ENCODE measurements at places on chromosomes 16 and 17. TPM values are rescaled to one million over a fixed set of nuclear protein-coding genes. Genes with fewer than 3 reads are reported as not detected.

DNA sequence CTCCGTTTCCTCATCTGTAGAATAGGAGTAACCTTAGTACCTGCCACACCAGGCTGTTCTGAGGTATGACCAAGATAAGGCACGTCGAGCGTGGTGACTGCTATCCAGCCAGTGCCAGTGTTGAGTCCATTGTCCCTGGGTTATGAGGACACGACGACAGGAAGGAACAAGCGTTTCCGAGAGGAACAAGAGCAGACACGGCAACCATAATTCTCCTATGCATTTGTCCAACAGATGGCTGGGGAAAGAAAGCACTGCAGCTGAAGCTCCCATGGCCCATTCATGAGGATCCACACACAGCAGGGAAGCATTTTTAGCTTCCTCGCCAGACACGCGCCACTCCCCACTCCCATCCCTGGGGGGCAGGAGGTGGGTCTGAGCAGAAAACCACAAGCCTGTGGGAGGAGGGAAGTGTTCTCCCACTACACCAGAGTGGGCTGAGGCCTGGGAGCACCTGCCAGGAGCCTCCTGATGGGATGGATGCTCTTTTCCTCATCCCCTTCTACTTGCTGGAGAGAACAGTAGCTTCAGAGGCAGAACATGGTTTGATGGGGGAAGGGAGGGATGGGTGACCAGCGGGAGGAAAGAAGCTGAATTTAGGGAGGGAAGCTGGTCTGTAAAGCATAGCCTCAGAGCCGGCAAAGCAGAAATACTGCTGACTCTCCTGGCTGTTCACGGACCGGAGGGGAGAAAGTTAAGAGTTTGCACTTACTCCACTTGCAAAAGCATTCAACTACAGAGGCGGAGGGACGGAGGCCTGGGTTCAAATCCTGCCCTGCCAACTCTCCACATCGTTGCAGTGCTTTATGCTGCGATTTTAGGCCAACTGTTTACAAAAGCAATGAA lies 2.7 kb downstream of the COTL1 start:
- no peak for DNase-seq
- no peak overlapping the region for H3K27ac ChIP-seq
- no peaks in the 10 kb centered on the region for H3K27me3 ChIP-seq
- H3K4me1 ChIP-seq, result no peaks in the 10 kb centered on the region

- H3K4me1 ChIP-seq, result no peaks in the 10 kb centered on the region
- no peaks in the 10 kb centered on the region for H3K27me3 ChIP-seq
- no peak overlapping the region for H3K27ac ChIP-seq
- DNase-seq, result peak; percentile 90
- H3K4me3 ChIP-seq, result no peak overlapping the region
These were observed 11.1 kb downstream of the NLRC5 start for GRCh38 chr16:57000271-57001025.

DNA sequence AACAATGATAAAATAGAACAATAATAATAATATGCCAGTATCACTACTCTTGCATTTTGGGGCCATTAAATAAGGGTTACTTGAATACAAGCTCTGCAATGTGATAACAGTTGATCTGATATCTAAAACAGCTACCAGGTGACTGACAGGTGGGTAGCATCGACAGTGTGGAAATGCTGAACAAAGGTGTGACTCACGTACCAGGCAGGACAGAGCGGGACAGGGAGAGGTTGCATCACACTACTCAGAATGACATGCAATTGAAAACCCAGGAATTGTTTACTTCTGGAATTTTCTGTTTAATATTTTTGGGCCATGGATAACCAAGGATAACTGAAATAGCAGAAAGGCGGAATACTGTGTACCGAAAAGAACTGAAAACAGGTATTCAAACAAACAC lies 15.8 kb upstream of the ZNF19 start:
- no peak for DNase-seq
- no peaks in the 10 kb centered on the region for H3K4me1 ChIP-seq
- H3K36me3 ChIP-seq, result no peaks in the 10 kb centered on the region
- no peak overlapping the region for H3K27ac ChIP-seq

Gene HLF
- total RNA-seq, result 12.4 TPM

Gene SRL
- total RNA-seq, result 3.2 TPM

Gene CLCN7
- 44.8 TPM for total RNA-seq

Gene CES5A
- not detected for total RNA-seq

Gene CHST5
- total RNA-seq, result not detected

- no peaks in the 10 kb centered on the region for H3K4me1 ChIP-seq
- DNase-seq, result no peak
- H3K27ac ChIP-seq, result no peak overlapping the region
- no peak overlapping the region for H3K4me3 ChIP-seq
- no peaks in the 10 kb centered on the region for H3K27me3 ChIP-seq
These were observed 53.4 kb downstream of the MEOX1 start for GRCh38 chr17:43608313-43608712.

Gene CACNG1
- total RNA-seq, result not detected

DNA sequence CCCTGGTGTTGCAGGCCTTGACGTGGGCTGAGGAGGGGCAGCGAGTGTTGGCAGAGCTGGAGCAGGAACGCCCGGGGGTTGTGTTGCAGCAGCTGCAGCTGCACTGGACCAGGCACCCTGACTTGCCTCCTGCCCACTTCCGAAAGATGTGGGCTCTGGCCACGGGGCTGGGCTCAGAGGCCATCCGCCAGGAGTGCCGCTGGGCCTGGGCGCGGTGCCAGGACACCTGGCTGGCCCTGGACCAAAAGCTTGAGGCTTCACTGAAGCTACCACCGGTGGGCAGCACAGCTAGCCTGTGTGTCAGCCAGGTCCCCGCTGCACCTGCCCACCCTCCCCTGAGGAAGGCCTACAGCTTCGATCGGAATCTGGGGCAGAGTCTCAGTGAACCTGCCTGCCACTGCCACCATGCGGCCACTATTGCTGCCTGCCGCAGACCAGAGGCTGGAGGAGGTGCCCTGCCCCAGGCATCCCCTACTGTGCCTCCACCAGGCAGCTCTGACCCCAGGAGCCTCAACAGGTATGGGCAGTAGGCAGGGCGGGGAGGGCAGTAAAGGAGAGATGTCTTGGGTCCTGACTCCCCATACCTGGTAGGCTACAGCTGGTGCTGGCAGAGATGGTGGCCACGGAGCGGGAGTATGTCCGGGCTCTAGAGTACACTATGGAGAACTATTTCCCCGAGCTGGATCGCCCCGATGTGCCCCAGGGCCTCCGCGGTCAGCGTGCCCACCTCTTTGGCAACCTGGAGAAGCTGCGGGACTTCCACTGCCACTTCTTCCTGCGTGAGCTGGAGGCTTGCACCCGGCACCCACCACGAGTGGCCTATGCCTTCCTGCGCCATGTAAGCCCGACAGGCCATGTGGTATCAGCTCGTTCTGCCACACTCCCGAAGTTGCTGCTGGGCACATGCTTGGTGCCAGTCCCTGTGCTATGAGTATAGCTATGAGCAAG lies 5.6 kb downstream of the PLEKHG4 start:
- H3K4me1 ChIP-seq, result no peaks in the 10 kb centered on the region
- no peak overlapping the region for H3K4me3 ChIP-seq
- H3K36me3 ChIP-seq, result no peaks in the 10 kb centered on the region

- no peaks in the 10 kb centered on the region for H3K36me3 ChIP-seq
- no peak overlapping the region for H3K27ac ChIP-seq
- H3K27me3 ChIP-seq, result no peaks in the 10 kb centered on the region
- no peak overlapping the region for H3K4me3 ChIP-seq
- no peaks in the 10 kb centered on the region for H3K4me1 ChIP-seq
These were observed 3.2 kb downstream of the ARHGAP27 start for GRCh38 chr17:45429339-45430005.

DNA sequence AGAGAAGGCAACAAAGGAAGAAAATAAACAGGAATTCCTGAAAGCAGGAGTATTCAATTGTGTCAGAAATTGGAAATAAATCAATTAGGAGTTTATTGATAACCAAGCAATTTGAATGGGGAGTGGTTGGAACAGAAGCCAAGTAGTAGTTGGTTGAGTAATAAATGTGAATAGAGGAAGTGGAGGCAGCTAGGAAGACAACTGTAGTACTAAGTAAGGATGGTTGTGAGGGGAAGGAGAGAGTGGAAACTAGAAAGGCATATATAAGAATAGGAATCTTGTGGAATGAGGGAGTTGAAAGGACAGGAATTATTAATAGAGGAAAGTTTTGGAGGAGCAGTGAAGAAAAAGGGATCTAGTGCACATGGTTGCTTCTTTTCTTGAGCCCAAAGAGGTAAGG lies 34.4 kb downstream of the NFAT5 start:
- H3K4me3 ChIP-seq, result no peak overlapping the region
- DNase-seq, result no peak
- H3K27me3 ChIP-seq, result no peaks in the 10 kb centered on the region
- H3K4me1 ChIP-seq, result no peaks in the 10 kb centered on the region
- H3K36me3 ChIP-seq, result no peaks in the 10 kb centered on the region

Gene CCL5
- total RNA-seq, result 6.7 TPM

DNA sequence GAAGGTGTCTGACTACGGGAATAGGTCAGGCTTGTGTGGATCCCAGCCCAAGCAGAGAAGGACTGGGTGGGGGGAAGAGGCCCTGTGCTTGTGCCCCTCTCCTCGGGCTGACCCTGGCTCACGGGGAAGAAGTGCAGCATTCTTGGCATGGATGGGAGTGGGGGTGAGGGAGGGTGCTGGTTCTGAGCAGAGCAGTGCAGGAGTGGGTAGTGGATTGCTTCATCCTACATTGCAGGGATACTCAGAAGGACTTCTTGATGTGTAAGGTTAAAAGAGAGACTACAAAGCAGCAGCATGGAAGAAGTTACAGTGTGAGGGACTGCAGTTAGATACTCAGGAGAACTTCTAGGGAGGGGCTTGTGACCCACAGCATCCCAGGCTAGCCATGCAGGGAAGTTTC lies 2.1 kb downstream of the ARHGAP23 start:
- no peak overlapping the region for H3K27ac ChIP-seq
- no peak overlapping the region for H3K4me3 ChIP-seq
- DNase-seq, result no peak
- peaks cover 2% of the 10 kb centered on the region for H3K4me1 ChIP-seq

Gene MYO15B
- 279 TPM for total RNA-seq
